ENCODE measurements at places on chromosomes 5 and 9.
A peak's percentile ranks its signal among the peaks of the same experiment; 100 is the strongest.

- H3K4me1 ChIP-seq, result peaks cover 7% of the 10 kb centered on the region
- no peak overlapping the region for H3K4me3 ChIP-seq
- no peaks in the 10 kb centered on the region for H3K36me3 ChIP-seq
Measured at GRCh38 chr5:89065919-89066318, 182.9 kb upstream of the MEF2C start.

DNA sequence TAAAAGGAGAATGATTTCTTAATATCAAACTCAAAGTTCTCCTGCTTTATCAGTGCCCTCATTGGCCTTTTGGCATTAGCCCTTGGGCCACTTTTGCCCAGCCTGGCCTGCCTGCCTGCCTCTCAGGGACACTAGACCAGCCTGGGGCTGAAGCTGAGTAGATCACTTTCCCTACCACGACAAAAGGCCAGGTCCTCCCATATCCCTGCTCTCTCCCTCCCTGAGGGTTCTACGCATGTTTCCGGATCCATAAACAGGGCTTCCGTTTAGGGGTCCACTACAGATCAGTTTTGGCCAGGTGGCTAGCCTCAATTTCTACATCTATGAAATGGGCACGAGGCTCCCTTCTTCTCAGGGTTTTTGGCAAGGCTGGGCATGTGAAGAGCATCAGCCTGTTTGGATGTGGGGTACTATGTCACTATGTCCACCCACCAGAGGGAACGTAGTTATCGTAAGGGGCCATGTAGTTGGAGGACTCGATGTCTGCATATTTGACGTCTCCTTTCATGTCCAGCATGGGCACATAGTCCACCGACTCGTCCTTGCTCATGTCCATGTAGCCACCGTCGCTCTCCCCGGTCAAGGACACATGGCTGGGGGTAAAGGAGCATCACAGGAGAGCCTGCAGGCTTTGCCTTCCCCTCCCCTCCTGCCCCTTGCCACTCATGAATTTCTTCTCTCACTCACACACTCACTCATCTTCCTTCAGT is 34.0 kb downstream of the PDGFRB start:
- peaks cover 2% of the 10 kb centered on the region for H3K36me3 ChIP-seq
- H3K4me3 ChIP-seq, result no peak overlapping the region
- H3K27me3 ChIP-seq, result no peaks in the 10 kb centered on the region
- DNase-seq, result no peak
- no peak overlapping the region for H3K27ac ChIP-seq
- no peaks in the 10 kb centered on the region for H3K4me1 ChIP-seq

GRCh38 chr9:129637102-129637501 is 4.8 kb downstream of the ASB6 start:
- H3K27me3 ChIP-seq, result no peaks in the 10 kb centered on the region
- no peak overlapping the region for H3K27ac ChIP-seq
- DNase-seq, result no peak
- no peak overlapping the region for H3K4me3 ChIP-seq
- peaks cover 28% of the 10 kb centered on the region for H3K36me3 ChIP-seq

GRCh38 chr5:138354387-138354786 is 1.9 kb downstream of the KDM3B start:
- peak overlapping the region; percentile 98 for H3K27ac ChIP-seq
- no peak for DNase-seq
- no peaks in the 10 kb centered on the region for H3K27me3 ChIP-seq
- peak overlapping the region; percentile 91 for H3K4me3 ChIP-seq

GRCh38 chr5:66680804-66681203 is 84.6 kb downstream of the MAST4 start:
- H3K36me3 ChIP-seq, result no peaks in the 10 kb centered on the region
- H3K27me3 ChIP-seq, result peaks cover 9% of the 10 kb centered on the region
- H3K4me3 ChIP-seq, result no peak overlapping the region

Data from mesothelial cell of epicardium (in vitro differentiated cells).